ENCODE measurements at places on chromosomes 1 and 21.

DNA sequence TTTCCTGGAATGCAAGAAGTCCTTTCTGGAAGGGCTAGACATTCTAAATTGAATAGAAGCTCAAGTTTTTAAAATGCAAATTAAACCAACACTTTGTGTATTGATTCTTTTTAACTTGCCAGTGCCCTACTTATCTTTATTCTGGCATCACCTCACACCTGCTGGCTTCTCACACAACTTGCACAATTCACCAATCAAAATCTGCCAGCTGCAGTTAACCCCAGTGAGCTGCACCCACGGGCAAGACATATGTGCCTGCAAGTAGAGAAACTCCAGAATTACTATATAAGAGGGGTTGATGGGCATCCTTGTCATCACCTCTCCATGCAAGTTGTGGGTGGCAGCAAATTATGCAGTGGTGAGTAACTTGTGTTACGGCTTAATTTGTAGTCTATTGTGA, 11.7 kb upstream of the PLPPR4 start:
- DNase-seq: no peak

GRCh38 chr1:66696771-66697170, 55.5 kb upstream of the DYNLT5 start:
- DNase-seq: no peak

DNA sequence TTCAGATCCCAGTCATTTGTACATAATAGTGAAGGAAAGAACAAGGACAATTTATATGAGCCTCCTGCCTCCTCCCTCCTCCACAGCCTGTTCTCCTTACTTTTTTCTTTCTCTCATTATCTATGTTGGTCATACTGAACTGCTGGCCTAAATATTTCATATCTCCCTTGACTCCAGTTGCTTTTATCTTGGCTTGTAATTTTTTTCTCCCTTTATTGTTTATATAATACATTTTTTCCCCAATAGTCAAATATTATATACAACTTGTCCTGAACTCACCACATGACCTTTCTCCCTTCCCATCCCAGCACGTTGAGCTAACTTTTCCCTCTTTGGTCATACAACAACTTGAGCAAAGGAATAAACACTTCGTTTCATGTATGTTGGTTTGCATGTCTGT, 752.1 kb downstream of the LTN1 start:
- DNase-seq: no peak

GRCh38 chr1:29210278-29211085, 20.3 kb downstream of the MECR start:
- DNase-seq: no peak

- DNase-seq: no peak
Observed at GRCh38 chr1:27934818-27935549, at the start of gene SMPDL3B. Gene SMPDL3B, plus strand, starts transcription at chr1:27935000. Its CDS starts 184 bp downstream, at chr1:27935184.

DNA sequence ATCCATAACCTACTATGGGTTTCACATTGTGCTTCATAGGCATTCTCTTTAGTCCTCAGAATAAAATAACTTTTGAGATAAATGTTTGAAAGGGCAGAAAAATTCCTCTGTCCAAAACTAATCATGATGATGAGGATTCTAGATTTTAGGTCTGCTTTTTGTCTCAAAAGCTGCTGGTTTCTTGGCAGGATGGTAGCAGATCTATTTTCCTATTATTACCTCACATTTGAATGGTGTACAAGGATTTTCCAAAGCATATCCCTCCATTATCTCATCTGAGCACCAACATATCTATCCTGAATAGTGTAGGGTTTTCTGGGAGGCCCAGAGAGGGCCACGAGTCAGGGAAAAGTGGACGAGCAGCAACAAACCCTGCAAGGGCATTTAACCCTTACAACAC, 201.9 kb downstream of the PLPP3 start:
- DNase-seq: no peak

- no peak for DNase-seq
Observed at GRCh38 chr1:162016631-162017030, 7.0 kb downstream of the OLFML2B start.

DNA sequence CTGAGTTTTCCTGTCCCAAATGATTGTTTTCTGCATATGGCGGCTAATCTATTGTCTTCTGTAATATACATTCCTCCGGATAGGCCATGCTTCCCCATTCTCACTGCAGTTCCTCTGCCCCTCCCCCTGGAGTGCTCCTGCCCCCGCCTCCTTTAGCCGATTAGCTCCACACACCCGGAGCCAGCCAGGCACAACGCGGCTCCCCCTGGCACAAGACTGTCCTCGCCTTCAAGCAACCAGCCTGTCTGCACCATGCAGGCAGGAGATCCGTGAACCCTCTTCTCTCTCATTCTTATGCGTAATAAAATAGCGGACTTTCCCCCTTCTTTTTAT, 18.0 kb downstream of the SERTAD4 start:
- no peak for DNase-seq

- DNase-seq: no peak
Observed at GRCh38 chr21:37593740-37594471, 227.3 kb downstream of the DYRK1A start.

GRCh38 chr1:220528679-220529501, 954 bp downstream of the MARK1 start:
- DNase-seq: no peak

GRCh38 chr1:97499667-97500066, 421.2 kb downstream of the DPYD start:
- DNase-seq: no peak

DNA sequence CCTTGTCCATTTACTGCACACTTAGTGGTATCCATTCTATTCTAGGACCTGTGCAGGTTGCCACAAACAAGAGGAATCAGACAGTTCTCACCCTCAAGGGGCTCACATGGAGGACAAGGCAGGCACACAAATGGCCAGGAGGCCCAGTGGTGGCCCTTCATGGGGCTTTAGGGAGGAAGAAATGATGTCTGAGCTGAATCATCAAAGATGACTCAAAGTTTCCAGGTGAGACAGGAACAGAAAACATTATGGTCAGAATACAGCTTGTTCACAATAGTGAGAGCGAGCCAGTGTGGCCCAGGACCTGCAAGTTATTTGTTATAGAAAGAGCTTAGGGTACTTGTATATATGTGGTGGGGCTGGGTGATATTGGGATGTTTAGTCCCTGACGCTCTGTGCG, 26.4 kb downstream of the SHISAL2A start:
- no peak for DNase-seq

DNA sequence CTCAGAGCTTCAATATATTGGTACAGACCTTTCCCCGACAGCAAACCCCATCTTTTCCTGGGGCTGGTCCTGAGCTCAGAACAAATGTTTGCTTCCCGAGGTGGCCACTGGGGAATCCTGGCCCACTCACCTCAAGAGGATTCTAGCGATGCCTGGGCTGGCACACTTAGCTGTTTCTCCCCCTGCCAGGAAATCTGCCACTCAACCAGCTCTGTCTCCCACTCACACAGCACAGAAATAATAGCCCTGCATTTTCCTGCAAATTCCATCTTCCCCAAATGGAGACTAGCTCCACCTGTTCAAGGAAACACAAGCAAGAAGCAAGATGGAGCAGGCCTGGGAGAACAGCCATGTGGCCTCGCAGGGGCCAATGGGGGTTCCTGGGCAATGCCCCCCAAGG, 21.1 kb downstream of the KCNN3 start:
- no peak for DNase-seq

DNA sequence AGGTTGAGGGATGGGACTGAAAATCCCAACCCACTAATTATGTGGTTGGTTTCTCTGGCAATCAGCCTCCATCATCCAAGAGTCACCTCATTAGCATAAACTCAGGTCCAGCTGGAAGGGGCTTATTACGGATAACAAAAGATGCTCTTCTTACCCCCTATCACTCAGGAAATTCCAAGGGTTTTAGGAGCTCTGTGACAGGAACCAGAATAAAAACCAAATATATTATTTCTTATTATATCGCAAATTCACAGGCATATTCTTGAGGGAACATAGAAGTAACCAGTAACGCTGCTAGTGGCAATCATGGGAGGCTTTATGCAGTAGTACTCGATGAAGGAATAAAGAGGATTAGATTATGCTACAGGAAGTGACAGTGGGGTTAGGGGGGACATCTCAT, 59.7 kb downstream of the ATF6 start:
- DNase-seq: no peak

DNA sequence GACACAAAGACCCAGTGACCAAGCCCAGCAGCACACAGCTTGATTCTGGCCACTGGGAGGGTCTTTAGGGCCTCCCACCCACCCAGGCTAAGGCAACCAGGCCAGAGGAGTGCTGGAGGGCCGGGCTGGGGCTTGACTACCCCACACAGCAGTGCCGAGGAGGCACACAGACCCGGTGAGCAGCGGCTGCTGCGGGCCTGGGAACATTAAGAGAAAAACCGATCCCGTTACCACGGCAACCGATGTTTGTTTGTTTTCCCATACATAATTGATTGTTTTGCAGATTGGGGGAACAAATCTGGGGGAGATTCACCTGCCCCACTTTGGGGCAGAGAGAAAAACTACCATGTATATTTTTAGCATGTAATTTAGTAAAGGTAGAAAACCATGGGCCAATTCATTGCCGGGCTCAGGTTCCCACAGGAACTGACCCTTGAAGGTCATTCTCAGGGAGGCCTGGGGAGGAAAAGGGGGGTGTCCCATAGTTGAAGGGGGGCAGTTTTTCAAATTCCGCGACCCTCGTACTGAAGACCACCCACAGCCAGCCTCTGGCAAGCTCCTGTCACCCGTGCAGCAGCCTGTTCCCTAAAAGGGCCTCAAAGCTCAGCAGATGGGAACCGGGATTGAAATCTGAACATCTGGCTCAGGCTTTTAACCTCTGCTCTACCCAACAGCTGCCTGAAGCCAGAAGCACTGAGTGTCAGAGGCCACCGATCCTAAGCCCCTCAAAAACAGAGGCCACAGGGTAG, 35.3 kb downstream of the CHD5 start:
- no peak for DNase-seq

DNA sequence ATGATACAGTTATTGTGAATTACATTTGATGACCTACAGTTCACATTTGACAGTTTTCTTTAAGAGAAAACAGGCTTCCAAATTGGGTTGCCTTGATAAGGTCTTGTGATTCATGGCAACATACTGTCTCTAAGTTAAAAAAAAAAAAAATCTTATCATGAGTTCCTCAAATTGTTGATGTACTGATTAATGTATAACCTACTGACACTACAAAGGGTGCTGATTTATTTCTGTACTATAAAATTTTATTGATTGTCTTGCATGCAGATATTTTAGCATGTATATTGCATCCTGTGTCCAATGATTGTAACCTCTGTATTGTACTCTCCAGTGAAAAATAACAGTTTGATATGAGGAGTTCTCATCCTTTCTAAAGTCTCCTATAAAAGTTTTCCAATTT, 197.3 kb upstream of the IVNS1ABP start:
- DNase-seq: no peak

DNA sequence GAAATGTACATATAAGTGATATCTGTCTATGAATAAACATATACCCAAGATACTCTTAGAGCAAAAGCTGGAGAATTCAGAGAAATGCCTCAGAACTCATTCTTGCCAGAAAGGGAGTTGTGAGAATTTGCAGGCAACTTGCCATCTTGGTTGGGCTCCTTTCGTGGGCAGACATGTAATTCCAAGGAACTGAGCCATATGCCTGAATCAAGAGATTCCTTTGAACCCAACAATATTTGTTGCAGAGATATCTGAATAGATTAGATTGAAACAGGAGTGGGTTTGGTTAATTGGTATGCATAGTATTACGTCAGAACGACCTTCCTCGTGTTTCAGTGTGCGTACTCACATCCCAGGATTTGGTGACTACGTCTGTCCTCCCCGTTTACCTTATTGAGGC, 67.0 kb downstream of the TGFB2 start:
- no peak for DNase-seq

DNA sequence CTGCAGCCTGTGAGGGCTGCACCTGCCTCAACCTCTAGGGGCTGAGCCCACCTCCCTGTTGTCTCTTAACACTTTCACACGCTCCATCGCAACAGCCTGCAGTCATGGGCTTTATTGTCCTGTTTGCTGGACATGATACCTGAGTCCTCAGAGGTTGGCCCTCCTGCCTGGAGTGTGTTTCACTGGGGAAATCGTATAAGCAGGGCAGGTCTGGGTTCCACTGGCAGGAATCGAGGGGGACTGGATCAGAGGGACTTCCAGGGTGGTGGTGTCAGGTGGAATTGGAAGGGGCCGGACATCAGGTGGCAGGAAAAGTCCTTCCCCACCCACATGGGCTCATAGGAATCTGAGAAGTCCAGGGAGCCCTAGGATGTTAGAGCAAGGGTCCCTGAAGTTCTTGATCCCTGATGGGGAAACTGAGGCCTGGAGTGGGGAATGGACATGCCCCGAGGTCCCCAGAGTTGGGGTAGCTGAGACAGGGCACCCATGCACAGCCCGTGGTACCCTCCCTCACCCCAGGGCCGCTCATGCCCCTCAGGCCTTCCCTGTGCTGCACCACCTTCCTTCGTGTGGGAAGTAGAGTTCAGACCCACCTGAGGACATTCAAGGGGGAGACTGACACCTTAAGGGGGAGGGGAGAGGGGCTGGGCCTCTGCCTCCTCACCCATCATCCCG, 66.6 kb downstream of the PIK3CD start:
- DNase-seq: no peak

DNA sequence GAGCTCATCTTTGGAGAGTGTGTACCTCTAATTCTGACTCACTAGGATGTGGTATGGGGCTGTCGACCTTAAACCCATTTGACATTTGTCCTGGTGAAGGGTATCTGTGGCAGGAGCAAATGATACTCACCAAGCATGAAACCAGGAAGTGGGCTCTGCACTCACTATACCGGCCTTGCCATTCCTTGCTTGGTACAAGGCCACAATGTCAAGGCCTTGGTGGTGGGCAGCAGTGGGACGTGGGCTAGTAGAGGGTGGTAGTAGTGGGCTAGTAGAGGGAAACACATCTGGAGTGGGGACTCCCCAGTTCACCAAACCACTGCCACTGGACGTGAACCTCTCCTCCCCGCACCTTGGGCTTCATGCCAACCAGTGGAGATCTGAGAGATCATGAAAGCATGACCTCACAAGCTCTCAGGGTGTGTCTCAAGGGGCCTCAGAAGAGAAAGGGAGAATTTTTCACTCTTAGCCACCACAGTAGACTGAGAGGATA, 11.5 kb downstream of the TNFSF4 start:
- no peak for DNase-seq

Measured in heart left ventricle (tissue), 16 donors.